Effector memory CD8-positive, alpha-beta T cell (primary cell): ENCODE measurements at places on chromosomes 13 and 19.

GRCh38 chr13:93066187-93066586, 160.4 kb upstream of the GPC6 start:
- H3K27ac ChIP-seq: no peak overlapping the region
- H3K4me3 ChIP-seq: no peak overlapping the region
- DNase-seq: no peak
- H3K36me3 ChIP-seq: no peaks in the 10 kb centered on the region
- no peaks in the 10 kb centered on the region for H3K4me1 ChIP-seq

GRCh38 chr13:94175076-94175475, 304.4 kb downstream of the DCT start:
- no peaks in the 10 kb centered on the region for H3K36me3 ChIP-seq
- H3K4me1 ChIP-seq: peaks cover 3% of the 10 kb centered on the region
- H3K4me3 ChIP-seq: no peak overlapping the region

DNA sequence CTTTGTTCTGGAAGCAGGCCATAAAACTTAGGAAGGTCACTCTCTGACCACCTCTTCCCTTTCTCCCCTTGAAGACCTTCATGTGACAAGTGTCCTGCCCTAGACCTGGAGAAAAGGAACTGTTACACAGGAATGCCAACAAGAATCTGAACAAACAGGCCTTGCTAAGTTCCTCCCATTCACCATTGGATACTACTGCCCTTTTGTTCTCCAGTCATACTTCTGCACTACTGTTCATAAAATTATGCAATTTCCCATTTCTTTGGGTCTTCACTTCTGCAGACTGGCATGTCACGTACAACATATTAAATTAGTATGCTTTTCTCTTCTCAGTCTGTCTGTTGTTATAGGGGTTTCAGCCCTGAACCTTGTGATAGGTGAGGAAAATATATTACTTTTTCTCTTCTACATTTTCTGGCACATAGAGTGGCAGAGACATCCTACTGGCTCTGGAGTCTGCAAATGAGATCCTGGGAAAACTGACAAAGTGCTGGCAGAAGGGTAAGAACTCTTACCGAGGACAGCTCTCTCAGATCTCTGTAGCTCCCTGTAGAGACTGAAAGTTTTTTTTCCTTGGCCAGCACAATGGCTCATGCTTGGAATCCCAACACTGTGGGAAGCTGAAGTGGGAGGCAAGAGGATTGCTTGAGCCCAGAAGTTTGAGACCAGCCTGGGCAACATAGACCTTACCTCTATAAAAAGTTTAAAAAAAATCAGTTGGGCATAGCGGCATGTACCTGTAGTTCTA, 87.6 kb upstream of the SPRY2 start:
- no peaks in the 10 kb centered on the region for H3K36me3 ChIP-seq
- H3K27ac ChIP-seq: no peak overlapping the region
- H3K4me3 ChIP-seq: no peak overlapping the region
- no peaks in the 10 kb centered on the region for H3K4me1 ChIP-seq
- no peak for DNase-seq

DNA sequence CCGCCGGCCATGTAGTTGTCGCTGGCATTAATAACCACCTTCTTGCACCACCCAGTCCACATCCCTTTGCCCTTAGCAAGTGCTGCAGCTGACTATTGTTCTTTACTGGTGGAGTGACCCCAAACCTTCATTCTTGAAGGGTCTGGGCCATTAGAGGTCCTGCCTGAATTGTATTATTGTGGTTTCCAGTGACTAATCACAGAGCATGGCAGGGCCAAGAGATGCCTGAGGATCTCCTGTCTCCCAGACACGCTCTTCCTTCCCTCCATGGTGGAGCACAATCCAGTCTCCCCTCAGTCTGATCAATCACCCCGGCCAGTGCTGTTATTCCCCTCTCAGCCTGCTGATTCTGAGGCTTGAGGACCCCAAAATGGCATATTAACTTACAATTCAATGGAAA, 39.0 kb downstream of the C1QTNF9 start:
- DNase-seq: no peak
- H3K4me3 ChIP-seq: no peak overlapping the region
- peaks cover 7% of the 10 kb centered on the region for H3K27me3 ChIP-seq
- H3K27ac ChIP-seq: no peak overlapping the region
- H3K36me3 ChIP-seq: no peaks in the 10 kb centered on the region
- H3K4me1 ChIP-seq: no peaks in the 10 kb centered on the region

- H3K36me3 ChIP-seq: no peaks in the 10 kb centered on the region
- no peak overlapping the region for H3K4me3 ChIP-seq
- H3K4me1 ChIP-seq: no peaks in the 10 kb centered on the region
- H3K27me3 ChIP-seq: peaks cover 13% of the 10 kb centered on the region
Measured at GRCh38 chr19:44548736-44549135, 19.3 kb upstream of the CEACAM20 start.

GRCh38 chr19:48608798-48609263, 2.3 kb downstream of the SPACA4 start:
- DNase-seq: peak; percentile 31
- peak overlapping the region; percentile 45 for H3K4me3 ChIP-seq
- peaks cover 5% of the 10 kb centered on the region for H3K36me3 ChIP-seq
- H3K27me3 ChIP-seq: no peaks in the 10 kb centered on the region
- peaks cover 5% of the 10 kb centered on the region for H3K4me1 ChIP-seq

DNA sequence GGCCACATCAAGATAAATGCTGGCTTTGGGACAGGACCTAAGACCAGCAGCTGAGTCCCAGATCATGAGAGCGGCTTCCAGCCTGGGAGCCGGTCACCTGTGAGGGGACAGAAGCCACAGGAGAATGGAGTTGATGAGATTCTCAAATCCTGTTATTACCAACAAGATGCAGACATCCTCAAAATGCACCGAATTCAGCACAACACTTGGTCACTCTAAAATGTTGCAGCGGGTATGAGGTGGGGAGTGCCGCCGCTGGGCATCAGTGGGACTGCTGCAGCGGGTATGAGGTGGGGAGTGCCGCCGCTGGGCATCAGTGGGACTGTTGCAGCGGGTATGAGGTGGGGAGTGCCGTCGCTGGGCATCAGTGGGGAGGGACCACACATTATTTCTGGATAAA, 21.2 kb downstream of the RANBP3 start:
- H3K27me3 ChIP-seq: no peaks in the 10 kb centered on the region
- H3K4me3 ChIP-seq: no peak overlapping the region
- peak overlapping the region; percentile 60 for H3K27ac ChIP-seq
- peaks cover 29% of the 10 kb centered on the region for H3K36me3 ChIP-seq
- no peak for DNase-seq
- H3K4me1 ChIP-seq: peaks cover 66% of the 10 kb centered on the region

DNA sequence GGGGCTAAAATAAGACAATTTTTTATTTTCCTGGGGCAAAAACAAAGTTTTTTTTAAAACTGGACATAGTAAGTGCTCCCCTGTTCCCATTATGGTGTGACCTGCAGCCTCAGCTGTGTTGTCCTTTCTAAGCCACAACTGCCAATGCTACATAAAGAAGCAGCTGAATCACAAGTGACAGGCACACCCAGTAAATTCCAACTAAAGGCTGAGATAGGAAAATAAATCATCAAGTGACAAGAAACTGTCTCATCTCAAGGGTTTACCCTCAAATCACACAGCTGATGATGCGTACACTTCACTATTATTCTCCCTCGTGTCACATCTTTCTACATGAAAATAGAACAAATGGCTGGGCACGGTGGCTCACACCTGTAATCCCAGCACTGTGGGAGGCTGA, 28.7 kb downstream of the STK24 start:
- peaks cover 83% of the 10 kb centered on the region for H3K4me1 ChIP-seq
- H3K4me3 ChIP-seq: no peak overlapping the region
- H3K27me3 ChIP-seq: no peaks in the 10 kb centered on the region

DNA sequence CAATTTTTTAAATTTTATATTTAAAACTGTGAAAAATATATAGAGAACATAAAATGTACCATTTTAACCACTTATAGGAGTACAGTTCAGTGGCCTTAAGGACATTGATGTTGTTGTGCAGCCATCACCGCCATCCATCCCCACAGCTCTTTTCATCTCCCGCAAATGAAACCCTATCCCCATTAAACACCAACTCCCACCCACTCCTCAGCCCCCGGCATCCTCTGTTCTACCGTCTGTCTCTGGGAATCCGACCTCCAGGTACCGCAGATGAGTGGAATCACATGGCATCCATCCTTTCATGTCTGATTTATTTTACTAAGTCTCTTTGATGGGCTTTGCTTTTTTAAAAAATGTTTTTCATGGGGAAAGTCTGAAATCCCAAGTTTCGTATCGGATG, 23.8 kb upstream of the SMIM17 start:
- no peaks in the 10 kb centered on the region for H3K27me3 ChIP-seq
- peaks cover 5% of the 10 kb centered on the region for H3K4me1 ChIP-seq
- H3K4me3 ChIP-seq: no peak overlapping the region
- peaks cover 3% of the 10 kb centered on the region for H3K36me3 ChIP-seq
- DNase-seq: no peak

DNA sequence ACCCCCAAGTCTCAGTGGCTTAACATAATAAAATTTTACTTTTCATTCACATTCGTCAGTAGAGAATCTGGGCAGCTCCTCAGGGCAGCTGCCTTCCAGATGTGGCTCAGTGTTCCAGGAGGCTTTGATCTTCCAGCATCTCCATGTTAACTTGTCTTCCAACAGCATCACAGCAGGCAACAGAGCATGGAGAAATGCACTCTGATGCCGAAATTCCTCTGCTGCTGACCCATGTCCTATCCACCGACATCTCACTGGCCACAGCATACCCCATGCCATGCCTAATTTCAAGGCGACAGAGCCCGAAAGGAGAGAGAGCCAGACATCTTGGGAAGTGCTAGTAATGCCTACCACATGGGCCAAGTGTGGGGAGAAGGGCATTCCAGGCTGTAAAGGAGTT, 64.9 kb upstream of the MEDAG start:
- no peak overlapping the region for H3K4me3 ChIP-seq
- no peak for DNase-seq
- H3K27me3 ChIP-seq: peaks cover 19% of the 10 kb centered on the region
- no peak overlapping the region for H3K27ac ChIP-seq
- peaks cover 6% of the 10 kb centered on the region for H3K4me1 ChIP-seq
- H3K36me3 ChIP-seq: peaks cover under 1% of the 10 kb centered on the region

- DNase-seq: no peak
- H3K36me3 ChIP-seq: no peaks in the 10 kb centered on the region
- no peak overlapping the region for H3K4me3 ChIP-seq
- no peaks in the 10 kb centered on the region for H3K27me3 ChIP-seq
Measured at GRCh38 chr13:84640691-84641090, 758.4 kb upstream of the SLITRK1 start.

GRCh38 chr19:35337097-35337983, 8.4 kb downstream of the CD22 start:
- peaks cover 5% of the 10 kb centered on the region for H3K36me3 ChIP-seq
- H3K4me1 ChIP-seq: peaks cover under 1% of the 10 kb centered on the region
- no peak for DNase-seq
- H3K27me3 ChIP-seq: peaks cover 69% of the 10 kb centered on the region
- no peak overlapping the region for H3K4me3 ChIP-seq

DNA sequence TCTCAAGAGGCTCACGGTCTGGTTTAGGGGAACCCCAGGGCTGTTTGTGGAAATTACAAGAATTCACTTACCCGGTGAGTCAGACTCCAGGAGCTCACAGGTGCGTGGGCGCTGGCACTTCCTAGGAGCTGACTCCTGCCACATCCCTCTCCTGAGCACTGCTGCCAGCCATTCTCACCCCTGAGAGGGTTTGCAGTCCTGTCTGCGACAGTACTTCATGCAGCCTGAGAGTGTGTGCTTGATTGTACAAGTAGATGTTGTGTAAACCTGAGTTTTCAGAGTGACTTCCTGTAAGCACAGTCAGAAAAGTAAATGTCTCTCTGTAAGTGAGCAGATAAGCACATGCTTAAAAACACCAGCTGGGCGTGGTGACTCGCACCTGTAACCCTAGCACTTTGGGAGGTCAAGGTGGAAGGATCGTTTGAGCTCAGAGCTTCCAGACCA, 8.1 kb downstream of the MRPL4 start:
- H3K27ac ChIP-seq: no peak overlapping the region
- DNase-seq: no peak
- no peaks in the 10 kb centered on the region for H3K27me3 ChIP-seq
- H3K4me3 ChIP-seq: no peak overlapping the region

GRCh38 chr13:43303033-43303729, 279.8 kb downstream of the DNAJC15 start:
- peaks cover 29% of the 10 kb centered on the region for H3K27me3 ChIP-seq
- H3K4me3 ChIP-seq: no peak overlapping the region
- no peaks in the 10 kb centered on the region for H3K4me1 ChIP-seq
- no peaks in the 10 kb centered on the region for H3K36me3 ChIP-seq

GRCh38 chr19:44809577-44810233, 802 bp downstream of the BCAM start:
- H3K36me3 ChIP-seq: peaks cover 3% of the 10 kb centered on the region
- H3K27me3 ChIP-seq: peaks cover 33% of the 10 kb centered on the region
- H3K27ac ChIP-seq: no peak overlapping the region
- peak overlapping the region; percentile 27 for H3K4me3 ChIP-seq
- H3K4me1 ChIP-seq: no peaks in the 10 kb centered on the region

DNA sequence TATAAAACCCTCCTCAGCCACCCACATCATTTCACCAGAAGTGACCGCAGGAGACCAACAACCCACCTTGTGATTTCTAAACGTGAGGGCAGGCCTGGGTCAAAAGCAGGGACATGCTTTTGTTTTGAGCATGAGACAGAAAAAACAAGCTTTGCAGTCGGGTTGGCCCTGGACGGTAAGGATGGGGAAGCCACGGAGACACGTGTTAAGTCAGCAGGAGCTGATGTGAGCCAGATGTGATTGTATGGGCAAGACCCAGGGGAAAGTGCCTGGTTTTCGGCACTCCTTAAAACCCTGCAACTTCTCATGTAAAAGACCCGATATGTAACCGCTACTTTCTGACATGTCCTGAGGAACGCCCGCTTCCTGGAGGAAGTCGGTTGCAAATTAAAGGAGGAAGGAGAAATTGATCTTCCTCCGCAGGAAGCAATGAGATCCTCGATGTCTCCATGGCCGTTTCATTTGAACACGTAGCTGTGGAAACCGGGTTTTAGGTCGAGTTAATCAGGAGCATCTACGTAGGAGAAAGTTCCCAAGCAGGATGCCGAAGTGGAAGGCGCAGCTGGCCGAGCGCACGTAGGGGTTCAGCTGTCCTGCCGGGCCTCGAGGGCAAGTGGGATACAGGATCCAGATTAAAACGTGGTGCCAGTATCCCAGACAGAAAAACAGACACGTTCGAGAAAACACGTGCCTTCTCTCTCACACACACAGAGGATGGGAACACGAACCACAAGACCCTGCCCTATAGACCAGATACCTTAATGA, 40.5 kb upstream of the POMP start:
- DNase-seq: no peak
- no peaks in the 10 kb centered on the region for H3K36me3 ChIP-seq
- H3K4me1 ChIP-seq: no peaks in the 10 kb centered on the region
- no peak overlapping the region for H3K27ac ChIP-seq

GRCh38 chr13:98681049-98681448, 71.4 kb downstream of the SLC15A1 start:
- no peak overlapping the region for H3K4me3 ChIP-seq
- H3K27me3 ChIP-seq: peaks cover 49% of the 10 kb centered on the region
- no peaks in the 10 kb centered on the region for H3K36me3 ChIP-seq
- DNase-seq: no peak
- no peak overlapping the region for H3K27ac ChIP-seq

GRCh38 chr19:3687774-3688706, 12.2 kb downstream of the PIP5K1C start:
- peak overlapping the region; percentile 74 for H3K27ac ChIP-seq
- peaks cover 3% of the 10 kb centered on the region for H3K36me3 ChIP-seq
- DNase-seq: no peak
- H3K27me3 ChIP-seq: no peaks in the 10 kb centered on the region

- H3K27me3 ChIP-seq: peaks cover 15% of the 10 kb centered on the region
- H3K4me1 ChIP-seq: peaks cover 60% of the 10 kb centered on the region
- peak overlapping the region; percentile 82 for H3K4me3 ChIP-seq
- no peak overlapping the region for H3K27ac ChIP-seq
- H3K36me3 ChIP-seq: peaks cover 28% of the 10 kb centered on the region
- no peak for DNase-seq
Measured at GRCh38 chr19:6533000-6533328, 2.1 kb downstream of the TNFSF9 start.
